ENCODE measurements at places on chromosomes 12 and 14.
A peak's percentile ranks its signal among the peaks of the same experiment; 100 is the strongest.

GRCh38 chr12:188910-189621 lies 24.9 kb downstream of the SLC6A12 start:
- no peak for DNase-seq

DNA sequence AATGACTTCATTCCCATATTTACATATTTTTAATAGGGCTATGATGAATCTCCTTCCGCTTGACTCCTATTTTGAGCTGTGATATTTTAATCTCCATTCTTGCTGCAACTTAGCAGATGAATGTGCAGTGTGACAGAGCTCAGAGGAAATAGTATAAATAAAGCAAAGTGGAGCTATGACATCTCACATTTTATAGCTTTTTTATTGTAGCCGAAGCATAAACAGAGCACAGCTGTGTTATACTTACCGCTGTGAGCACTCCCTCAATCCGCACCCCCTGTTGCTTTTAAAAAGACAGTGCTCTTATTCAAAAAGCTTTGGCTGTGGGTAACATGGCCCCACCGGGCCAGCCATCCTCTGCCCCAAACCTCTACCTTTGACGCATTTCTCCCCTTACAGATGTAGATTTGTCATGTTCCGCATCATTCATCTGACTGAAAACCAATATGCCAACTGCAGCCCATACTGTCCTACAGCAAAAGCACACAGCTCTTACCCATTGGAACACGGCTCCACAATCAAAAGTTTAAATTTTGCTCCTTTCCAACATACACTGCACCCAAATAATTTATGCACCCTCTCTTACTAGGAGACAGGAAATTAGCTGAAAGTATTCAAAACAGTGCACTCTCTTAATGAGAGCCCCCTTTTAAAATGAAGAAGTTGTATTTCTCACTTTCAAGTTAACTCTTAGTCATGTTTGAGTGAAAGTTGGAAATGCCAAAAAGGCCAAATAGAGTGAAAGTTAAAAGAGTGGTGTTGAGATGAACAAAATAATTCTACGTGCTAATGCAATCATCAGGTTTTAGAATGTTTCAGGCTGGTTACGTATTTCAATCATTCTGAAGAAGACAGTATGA lies 429.3 kb upstream of the SOX5 start:
- DNase-seq, result no peak

- no peak for DNase-seq
Observed at GRCh38 chr12:700016-700415, 36.8 kb upstream of the NINJ2 start.

DNA sequence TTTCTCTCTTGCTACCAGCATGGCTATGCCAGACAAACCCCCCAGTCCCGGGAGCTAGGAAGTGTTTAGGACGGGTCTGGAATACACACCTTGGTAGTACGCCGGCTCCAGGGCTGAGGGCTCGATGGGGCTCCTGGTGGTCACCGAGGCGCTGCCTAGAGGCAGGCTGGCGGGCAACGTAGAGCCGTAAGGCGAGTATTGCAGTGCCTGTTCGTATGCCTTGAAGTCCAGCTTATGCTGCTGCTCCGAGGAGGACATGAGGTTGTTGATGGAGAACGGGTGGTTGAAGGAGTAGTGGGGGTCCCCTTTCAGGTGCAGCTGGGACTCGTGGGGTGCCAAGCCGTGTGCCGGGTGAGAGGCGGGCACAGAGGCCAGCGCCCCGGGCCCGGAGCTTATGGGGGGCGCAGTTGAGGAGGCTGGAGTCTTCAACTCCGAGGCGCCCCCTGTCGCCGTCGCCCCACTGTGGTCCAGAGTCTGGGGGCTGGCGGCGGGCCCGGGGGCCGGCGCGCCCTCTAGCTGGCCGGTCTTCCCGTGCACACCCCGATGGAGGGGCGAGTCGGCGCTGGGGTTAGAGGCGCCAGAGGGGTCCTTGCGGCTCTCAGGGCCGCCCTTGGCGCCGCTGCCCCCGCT lies 3.6 kb downstream of the FOXA1 start:
- no peak for DNase-seq

GRCh38 chr12:46917821-46918220 lies 92.0 kb upstream of the SLC38A4 start:
- no peak for DNase-seq

- DNase-seq, result no peak
Observed at GRCh38 chr12:115010324-115010995, 326.5 kb upstream of the TBX3 start.

DNA sequence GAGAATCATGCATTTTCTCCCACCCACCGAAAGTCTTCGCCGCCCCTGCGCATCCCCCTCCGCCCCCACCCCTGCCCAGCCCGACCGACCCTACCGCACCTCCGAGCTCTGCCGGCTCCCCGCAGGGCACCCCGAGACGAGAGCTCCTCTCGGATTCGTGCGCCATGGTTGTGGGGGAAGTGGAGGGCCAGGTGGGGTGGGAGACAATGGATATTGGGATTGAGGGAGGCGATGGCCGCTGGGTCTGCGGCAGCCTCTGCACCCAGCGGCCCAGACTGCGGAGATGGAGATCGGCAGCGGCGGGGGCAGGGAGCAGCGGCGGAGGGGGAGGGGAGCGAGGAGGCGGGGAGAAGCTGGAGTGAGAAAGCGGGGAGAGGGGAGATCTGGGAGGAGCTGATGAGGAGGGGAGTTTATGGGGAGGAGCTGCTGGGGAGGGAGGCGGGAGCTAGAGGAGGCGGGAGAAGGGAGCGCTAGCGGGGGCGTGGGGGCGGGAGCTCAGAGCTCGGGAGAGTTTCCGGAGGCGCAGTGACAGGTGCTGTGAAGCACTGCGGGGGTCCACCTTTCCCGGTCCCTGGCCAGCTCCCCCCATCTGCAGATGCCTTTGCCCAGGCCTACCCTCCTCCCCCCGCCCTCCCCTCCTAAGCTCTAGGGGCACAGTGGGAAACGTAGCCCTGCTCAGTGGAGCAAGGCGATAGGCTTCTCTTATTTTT lies at the start of gene SALL2:
Gene SALL2, minus strand, starts transcription at position 385 of the 710 bp plus-strand sequence. Its CDS starts 219 bp downstream, at position 166.
- peak; percentile 39 for DNase-seq

GRCh38 chr14:62158779-62159178 lies 396.6 kb downstream of the SNAPC1 start:
- DNase-seq, result no peak

GRCh38 chr12:1108276-1108675 lies 117.3 kb downstream of the ERC1 start:
- no peak for DNase-seq

GRCh38 chr14:90500665-90501370 lies 104.0 kb downstream of the CALM1 start:
- no peak for DNase-seq

DNA sequence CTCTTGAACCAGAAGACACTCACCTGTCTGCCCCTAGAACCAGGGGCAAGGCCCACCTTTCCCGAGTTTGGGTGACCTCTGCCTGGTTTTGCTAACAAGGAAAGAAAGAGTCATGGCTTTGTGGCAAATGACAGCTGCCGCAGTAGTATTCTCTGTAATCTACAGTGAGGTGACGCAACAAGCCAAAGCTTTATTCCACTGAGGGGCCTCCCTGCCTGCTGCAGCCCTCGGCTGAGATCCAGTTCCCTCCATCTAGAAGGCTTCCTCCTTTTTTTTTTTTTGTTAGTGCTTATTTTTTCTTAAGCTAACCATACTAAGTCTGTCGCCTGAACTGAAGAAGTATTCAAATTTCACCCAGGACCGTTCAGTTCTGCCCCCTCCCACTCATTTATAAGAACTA lies 142.3 kb upstream of the TMCC3 start:
- no peak for DNase-seq

All from stimulated activated CD4-positive, alpha-beta T cell treated with anti-CD3 and anti-CD28 coated beads, Interleukin-1b, Interleukin-23, amount 100 ng/mL, for 1 hour (primary cell).